ENCODE measurements at places on chromosomes 5 and 9. TPM values are rescaled to one million over a fixed set of nuclear protein-coding genes. Genes with fewer than 3 reads are reported as not detected.

DNA sequence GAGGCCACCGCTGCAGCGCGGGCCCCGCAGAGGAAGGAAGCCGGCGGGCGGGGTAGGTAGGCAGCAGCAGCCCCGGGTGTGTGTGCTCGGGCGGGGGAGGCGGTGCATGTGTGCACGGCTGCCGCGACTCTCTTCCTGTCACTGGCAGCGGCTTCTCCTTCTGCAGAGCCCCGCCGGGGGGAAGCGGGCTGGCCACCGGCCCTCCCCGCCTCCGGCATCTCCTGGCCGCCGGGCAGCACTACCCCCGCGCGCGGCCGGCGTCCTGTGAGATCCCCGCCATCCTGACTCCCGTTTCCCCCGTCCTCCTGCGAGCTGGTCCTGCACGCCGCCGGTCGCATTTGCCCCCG is 315 bp downstream of the PIK3R1 start:
- no peak for DNase-seq

DNA sequence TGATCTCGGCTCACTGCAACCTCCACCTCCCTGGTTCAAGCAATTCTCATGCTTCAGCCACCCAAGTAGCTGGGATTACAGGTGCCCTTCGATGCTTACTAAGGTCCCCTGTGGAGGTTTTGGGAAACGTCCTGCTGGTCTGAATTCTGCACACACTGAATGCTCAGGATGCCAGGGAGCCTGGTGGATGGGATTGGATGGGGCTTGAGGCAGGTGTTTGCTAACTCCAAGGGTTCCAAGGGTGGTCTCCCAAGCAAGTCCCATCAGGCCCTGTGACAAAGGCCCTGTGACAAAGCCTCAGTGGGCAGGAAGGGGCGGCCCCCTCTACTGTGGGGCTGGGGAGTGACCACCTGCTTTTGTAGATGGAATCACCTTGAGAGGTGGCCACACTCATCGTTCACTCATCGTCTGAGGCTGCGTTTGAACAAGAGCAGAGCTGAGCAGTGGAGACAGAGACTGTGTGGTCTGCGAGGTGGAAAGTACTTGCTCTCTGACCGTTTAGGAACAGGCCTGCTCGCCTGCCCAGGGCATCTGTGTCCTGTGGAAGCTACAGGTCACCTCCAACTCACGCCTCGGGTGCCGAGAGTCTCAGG is 40.2 kb downstream of the MRPL36 start:
- DNase-seq: no peak

DNA sequence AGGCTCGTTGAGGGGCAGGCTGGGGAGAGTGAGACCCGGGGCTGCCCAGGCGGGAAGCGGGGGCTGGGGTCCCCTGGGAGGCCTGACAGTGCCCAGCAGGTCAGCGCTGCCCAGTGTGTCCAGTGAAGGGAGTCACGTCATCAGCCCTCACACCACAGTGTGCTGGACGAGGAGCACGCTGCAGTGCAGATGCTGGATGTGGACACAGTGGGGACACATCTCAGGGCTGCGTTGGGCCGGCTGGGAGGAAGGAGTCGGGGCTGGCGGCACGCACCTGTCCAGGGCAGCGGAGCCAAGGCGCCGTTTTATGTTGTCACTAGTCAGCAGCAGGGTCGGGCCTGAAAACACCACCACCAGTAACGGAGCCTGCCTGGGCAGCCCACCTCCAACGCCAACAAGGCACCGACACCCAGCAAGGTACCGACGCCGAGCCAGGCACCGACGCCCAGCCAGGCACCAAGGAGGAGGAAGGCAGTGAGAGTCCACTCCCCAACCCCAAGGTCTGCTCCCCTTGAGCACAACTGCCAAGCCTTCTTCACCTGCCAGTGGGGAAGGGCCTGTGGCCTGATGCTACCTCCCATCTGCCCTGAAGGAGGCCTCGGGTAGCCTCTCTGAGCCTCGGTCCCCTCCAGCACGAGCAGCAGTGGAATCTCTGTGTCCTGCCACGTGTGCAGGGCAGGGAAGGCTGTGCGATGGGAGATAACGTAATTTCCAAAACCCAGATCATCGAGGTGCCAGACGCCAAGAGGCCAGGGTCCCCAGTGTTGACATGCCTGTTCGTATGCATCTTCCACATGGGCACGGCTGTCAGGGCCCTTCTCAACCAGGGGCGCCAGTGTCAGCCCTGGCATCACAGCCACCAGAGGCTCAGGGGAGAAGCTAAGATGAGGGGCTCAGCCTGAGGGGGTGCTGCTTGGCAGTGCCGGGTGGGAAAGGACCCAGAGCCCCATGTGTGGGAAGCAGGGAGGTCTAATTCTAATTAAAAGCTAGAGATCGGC is 21.9 kb upstream of the NSMF start:
- no peak for DNase-seq

GRCh38 chr5:78354066-78354670 is 6.2 kb upstream of the SCAMP1 start:
- no peak for DNase-seq

DNA sequence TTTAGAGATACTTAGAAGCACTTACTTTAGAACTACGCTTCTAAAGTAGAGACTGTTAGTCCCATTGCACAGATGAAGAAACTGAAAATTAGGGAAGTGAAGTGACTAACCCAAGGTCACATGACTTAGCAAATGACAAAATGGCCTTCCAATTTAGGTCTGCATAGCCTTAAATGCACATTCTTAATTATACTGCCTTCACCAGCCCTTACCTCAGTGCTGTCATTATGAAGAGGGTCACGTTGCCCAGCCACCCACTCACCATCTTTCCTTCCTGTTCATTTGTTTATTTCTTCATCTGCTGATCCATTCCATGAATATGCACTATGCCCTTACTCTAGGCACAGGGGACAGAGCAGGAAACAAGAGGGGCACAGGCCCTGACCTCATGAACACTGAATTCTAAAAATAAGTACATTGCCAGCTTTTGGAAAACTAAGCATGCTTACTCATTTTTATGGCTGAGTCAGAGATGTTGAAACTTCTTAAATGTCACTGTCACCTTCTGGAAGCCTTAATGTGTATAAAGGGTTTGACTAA is 8.6 kb downstream of the HAVCR2 start:
- DNase-seq: no peak

GRCh38 chr9:6761306-6761705 is 3.5 kb downstream of the KDM4C start:
- no peak for DNase-seq

GRCh38 chr5:61160497-61160896 is 1.8 kb downstream of the SMIM15 start:
- no peak for DNase-seq

- DNase-seq: no peak
These were observed 30.0 kb upstream of the FGD3 start for GRCh38 chr9:92917176-92917800.

GRCh38 chr5:125316391-125316790 is 570.0 kb upstream of the ZNF608 start:
- no peak for DNase-seq

GRCh38 chr5:178192244-178192643 is 5.1 kb upstream of the GMCL2 start:
- no peak for DNase-seq

GRCh38 chr5:83428126-83428525 is 43.4 kb upstream of the VCAN start:
- DNase-seq: no peak

- DNase-seq: no peak
These were observed 226.5 kb downstream of the DOCK8 start for GRCh38 chr9:441126-441525.

GRCh38 chr5:139814704-139815280 is 19.2 kb downstream of the PSD2 start:
- DNase-seq: no peak

GRCh38 chr9:106878934-106879333 is 16.0 kb downstream of the ZNF462 start:
- peak; percentile 59 for DNase-seq

GRCh38 chr5:170552621-170553115 is 48.8 kb downstream of the KCNIP1 start:
- DNase-seq: no peak

GRCh38 chr5:65512170-65512937 is 30.6 kb upstream of the ADAMTS6 start:
- DNase-seq: no peak

DNA sequence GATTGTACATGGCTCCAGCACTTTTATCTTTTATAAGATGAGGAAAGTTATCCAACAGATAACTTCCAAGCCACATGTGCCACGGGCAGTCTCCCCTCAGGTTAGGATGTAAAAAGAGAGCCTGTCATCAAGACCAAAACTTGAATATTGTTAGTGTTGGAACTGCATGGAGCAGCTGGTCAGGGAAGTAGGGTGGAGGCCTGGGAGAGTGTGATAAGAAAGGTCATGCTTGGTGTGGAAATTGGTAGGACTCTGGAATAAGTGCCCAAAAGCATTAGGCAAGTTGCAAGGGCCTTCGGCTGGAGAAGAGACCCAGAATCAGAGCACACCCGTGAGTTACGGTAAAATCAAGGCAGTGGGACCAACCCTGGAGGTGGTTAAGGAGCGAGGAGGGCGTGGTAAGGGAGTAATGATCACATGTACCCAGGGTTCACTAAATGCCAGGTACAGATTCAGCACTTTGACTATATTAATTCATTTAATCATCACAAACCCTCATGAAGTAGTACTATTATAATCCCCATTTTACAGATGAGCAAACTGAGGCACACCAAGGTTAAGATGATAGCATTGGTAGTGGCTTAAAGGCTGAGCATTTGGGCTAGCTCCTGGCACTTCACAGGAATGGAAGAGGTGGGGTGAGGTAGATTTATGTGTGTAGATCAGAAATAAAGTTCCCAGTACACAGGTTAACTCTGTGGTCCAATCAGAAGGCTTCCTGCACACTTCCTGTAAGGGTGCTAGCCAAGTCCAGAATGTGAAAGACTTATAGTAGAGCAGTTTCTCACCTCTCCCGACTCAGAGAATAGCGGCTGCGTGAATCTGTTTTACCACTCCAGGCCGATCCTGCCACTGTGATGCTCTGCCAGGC is 96.5 kb upstream of the ZNF608 start:
- DNase-seq: no peak

DNA sequence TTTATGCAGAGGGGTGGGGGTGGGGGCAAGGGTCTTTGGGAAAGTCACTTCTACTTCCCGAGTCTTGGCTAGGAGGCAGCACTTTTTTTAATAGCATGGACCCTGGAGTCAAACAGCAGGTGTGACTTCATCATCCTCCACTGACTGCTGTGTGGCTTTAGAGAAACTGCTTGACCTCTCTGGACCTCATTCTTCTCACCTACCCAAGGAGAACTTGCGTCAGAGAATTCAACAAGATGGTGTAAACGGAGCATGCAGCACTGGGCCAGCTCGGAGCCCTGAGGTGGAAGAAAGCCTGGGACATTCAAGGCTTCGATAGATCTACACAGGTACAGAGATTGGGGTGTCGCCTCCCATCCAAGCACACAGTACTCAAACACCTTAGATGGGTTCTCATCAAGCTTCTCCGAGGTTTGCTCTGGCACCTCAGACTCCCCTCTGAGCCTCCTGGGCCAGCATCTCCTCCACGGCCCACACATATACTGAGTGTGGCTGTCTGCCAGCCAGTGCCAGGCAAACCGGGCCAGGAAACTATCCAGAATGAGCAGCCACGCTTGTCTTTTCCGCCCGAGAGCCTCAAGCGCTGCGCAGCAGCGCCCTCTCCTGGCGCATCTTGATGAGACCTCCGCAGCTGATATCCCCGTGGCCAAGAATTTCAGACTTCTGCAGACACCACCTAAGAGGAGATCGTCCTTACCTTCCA is 4.6 kb upstream of the SLC25A48 start:
- DNase-seq: peak; percentile 85

DNA sequence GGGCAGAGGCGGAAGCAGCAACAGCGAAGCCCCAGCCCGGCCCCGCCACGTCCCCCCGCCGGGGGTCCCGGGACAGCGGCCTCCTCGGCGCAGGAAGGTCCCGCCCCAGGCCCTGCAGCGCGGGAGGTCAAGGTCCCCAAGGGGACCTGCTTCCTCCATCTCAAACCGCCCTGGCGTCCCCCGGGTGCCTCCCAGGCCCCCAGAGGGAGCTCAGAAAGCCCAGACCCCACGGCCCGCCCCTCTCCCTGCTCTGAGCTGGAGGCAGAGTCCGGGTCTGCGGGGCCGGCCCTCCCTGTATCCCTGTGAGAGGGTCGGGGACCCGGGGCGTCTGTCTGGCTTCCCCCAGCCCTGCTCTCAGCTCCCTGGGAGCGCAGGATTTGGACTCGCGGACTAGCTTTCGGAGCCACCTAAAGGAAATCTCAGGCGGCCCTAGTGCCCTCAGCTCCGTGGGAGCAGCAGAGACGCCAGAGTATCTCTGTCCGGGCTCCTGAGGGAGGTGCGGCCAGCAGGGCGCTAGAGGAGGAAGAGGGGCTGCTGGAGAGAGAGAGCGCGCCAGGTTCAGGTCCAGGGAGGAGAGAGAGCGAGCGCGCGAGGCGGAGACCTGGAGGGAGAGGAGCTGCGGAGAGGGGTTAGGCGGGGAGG is 30.7 kb downstream of the EXOC3 start:
- peak; percentile 76 for DNase-seq

DNA sequence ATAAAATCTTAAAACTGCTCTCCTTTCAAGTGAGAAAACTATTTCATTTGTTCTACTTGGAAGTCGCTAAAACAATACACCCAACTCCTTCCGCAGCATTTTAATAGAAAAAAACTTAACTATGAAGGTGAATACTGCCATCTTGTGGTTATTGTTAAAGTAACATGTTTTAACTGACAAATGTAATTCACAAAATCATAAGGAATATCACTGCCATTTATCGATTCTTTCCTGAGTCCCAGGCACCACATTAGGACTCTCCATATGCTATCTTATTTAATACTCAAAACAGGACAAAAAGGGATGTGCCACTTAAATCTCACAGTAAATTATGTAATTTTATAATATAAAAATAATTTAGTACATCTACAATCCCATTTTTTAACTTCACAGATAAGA is 130.5 kb upstream of the ITGA1 start:
- no peak for DNase-seq

DNA sequence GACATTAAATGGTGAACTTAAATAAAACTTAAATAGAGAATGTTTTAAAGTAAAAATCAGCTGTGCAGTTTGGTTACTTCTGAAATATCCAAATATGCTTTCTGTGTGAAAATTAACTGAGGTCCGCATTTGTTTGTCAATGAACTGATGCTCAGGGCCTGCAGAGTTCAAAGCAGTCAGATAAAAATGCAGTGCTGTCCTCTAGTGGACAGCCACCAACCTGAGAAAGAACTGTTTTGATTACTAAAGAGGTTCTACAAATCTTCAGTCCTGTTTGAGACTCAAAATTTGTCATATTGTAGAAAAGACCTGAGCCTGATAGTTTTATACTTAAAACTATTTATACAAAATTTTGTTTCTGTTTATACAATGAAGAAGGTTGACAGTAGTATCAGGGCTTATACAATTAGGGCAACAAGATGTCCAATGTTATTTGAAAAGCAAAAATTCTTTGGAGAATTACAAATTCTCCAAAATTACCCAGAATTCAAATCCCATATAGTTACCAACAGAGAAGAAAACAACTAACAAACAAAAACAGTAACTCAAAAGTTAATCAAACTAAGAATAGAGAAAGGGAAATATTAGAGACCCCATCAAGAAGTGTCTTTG is 232.3 kb upstream of the TBCA start:
- no peak for DNase-seq

Gene MLANA
- polyA plus RNA-seq: 0.75 TPM

Gene CCIN
- polyA plus RNA-seq: not detected

Gene STKLD1
- 3.0 TPM for polyA plus RNA-seq

Gene PRLR
- polyA plus RNA-seq: 4.1 TPM

Gene PDZD2
- polyA plus RNA-seq: 17.4 TPM

Gene CTXN3
- not detected for polyA plus RNA-seq

Gene RPL35
- 857 TPM for polyA plus RNA-seq

Gene BTNL8
- 0.82 TPM for polyA plus RNA-seq

Gene SMIM27
- polyA plus RNA-seq: 12.6 TPM

Measured in left lung (tissue), 14 donors.